Foreskin keratinocyte (primary cell): ENCODE measurements at places on chromosomes 5 and 9.

DNA sequence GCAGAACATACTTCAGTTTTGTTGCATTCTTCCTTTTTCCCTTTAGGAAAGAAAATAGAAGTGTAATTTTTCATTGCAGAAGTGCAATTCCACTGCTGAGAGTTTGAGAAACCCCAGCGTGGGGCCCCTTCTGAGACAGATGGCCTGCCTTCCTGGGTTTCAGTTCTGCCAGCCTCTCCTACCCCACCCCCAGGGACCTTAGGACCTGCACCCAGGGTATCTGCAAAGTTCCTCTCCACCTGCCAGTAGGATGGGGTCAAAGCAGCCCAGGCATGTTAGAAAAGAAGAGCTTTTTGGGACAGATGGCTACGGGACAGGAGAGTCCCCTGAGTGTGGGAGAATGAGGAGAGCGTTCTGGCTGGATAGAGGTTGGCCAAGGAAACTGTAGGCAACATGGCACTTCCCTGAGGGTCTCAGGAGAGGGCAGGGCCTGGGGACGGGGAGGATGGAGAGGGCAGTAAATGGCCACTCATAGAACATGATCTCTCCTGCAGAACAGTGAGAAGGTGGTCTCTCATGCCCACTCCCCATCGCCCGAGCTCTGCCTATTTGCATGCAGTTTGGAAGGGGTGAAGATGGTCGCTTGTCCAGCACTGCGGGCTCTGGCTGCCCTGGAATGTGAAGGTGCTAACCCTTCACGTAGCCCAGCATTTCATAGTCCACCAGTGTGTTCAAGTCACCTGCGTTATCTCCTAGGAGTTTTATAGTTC, at the start of gene TIFAB:
Gene TIFAB, minus strand, starts transcription at position 31 of the 710 bp plus-strand sequence. CDS start 2,412 bp downstream, outside the sequence.
- DNase-seq: no peak

- no peak for DNase-seq
Measured at GRCh38 chr5:66898241-66898995, 298.2 kb downstream of the CD180 start.

DNA sequence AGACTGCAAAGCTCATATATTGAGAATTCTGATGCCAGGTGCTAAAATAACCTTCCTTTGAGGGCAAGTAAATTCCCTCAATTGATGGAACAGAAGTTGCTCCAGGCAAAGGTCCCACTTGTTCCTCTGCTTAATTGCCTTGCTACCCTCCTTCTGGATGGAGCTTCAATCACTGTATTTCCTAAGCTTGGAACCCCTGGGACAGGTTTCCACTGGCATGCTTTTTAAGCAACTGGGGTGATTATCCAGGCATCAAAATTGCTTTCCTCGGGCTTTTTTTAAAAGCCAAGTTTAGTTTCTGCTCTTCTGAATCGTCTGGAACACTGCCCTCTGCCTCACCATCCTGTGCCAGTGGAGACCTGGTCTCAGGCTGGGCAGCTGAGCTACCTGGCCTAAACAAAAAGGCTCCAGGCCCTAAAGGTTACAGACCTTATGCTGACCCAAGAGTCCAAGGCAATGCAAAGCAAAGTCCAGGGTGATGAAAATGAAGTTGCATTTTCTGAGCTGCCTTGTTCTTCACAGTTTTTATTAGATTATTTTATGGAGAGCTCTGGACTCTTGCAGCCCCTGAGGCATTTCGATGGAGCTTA, 167.9 kb upstream of the CD180 start:
- no peak for DNase-seq

GRCh38 chr5:112822456-112822855, 38.6 kb upstream of the SRP19 start:
- DNase-seq: no peak

GRCh38 chr5:144857454-144857853, 686.8 kb downstream of the KCTD16 start:
- no peak for DNase-seq

DNA sequence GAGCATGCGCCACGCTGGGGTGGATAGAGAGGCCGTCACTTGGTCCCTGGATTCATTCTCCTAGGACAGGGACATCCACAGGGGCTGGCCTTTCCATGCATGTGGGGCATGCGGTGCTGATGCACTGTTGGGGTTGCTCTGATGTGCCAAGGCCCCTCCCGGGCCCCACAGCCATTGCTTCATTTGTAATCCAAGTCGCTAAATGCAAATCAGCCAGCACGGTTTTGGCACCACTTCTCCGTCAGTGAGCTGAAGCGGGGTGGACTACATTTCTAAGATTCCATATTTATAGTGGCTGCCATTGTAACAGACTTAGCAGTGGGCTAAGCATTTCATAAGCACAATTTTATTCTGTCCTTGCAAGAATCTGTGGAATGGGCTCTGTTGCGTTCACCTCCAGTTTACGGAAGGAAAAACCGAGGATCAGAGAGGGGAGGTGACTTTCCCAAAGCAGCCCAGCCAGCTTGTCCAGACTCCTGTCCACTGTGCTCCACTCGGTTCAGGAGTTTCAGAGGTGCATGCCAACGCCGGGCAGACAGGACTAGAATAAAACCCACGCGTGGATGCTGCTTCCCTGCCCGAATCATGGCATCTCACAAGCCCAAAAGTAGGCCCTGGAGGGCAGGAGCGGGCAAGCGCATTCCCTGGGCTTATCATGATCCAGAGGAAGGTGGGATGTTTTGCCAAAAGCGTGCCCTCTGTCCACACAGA, 102.6 kb upstream of the COL5A1 start:
- no peak for DNase-seq

DNA sequence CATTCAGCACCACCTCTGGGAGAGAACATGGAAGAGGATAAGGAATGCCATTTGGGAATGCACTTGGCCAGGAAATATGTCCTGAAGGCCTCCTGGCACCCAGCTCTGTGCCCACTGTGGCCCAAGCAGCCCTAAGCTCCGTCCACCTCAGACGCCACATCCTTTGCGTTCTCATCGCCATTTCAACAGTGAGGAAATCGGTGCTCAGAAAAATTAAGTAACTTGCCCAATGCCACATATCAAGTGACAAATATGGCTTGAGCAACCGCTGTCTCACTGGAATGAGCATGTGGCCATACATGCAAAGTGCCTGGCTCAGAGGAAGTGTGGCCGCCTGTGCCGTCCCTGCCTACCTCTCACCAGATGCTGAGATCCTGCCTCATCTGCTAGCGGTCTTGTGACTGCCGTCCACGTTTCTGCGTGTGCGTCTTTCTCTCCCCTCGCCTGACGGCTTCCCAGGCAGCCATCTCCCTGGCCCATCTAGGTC, 984 bp upstream of the DOK3 start:
- DNase-seq: no peak

DNA sequence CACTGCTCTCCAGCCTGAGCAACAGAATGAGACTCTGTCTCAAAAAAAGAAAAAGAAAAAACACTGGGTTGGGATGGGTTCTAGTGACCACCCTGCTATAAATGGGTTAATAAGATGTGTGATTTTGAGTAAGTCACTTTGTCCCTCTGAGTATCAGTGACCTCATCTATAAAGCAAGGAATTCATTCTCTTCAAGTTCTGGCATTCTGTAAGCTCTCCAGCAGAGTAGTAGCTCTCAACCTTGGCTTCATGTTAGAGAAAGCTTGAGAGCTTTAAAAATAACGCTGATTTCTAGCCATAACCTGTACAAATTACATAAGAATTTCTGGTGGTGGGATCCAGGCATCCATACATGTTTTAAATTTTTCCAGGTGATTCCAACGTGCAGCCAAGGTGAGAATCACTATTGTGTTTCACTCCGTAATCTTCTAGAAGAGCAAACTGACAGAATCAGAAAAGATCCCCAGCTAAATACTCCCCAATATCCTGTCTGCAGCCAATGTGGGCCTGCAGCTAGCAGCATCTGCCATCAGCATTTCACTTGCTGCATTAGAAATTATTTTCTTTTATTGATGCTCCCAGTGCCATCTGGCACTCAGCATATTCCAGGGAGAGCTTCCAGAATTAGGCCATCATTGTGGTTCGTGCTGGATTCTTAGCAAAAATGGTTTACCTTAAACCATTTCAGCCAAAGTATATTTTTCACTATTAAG, 109.4 kb downstream of the FEM1C start:
- DNase-seq: no peak

GRCh38 chr5:122375801-122376200, 63.8 kb downstream of the SNCAIP start:
- no peak for DNase-seq

GRCh38 chr9:35908504-35909125, 675 bp upstream of the SPAAR start:
- no peak for DNase-seq

DNA sequence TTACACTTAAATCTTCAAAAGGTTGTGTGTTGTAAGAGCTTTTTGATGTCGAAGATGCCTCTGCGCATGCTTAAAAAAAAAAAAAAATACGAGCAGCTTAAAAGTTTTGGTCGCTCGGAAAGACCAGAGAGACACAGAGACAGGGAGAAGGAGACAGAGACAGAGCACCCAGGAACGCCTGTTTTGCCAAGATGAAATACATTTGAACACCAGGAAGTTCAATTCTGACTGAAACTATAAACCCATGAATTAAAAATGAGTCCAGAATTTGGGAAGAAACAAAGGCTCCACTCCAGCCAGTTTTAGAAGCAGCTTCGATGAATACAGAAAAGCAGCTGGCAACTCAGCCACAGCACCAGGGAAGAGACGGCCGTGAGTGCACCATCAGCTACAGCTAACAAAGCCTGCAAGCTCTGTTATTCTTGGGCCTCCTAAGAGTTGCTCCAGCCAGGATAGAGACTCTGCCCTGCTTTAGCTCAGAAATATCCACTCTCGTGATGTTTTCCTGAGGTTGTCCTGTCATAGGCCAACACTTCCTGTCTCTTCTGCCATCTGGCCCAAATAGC, 2.5 kb upstream of the ZNF474 start:
- no peak for DNase-seq

DNA sequence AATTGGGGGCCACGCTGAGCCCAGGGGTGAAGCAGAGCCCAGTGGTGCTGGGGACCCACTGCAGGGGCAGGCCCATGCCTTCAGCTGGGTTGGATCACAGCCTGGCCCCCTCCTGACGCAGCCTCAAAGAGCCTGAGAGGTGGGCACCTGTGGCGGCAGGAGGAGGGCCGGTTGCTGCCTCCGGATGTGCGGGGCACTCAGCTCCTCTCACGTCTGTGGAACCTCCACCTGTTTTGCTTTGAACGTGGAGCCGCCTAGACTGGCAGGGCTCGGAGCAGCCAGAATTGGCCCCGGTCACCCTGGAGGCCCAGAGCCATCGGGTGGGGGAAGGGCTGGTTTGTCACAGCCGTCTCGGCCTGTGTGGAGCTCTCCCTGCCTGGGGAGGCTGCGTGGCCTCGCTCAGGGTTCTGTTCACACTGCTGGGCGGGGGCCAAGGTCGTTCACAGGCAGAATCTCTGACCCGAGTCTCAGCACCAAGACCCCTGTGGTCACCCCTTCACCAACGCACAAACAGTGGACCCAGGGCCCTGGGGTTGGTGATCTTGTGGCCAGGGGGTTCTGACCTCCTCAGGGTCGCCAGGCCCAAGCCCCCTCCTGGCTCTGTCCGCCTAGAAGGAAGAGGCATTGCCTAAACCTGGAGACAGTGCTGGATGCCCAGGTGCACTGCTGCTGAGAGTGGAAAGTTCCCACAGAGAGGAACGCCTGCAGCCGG, 9.2 kb upstream of the SLC9A3 start:
- DNase-seq: no peak

DNA sequence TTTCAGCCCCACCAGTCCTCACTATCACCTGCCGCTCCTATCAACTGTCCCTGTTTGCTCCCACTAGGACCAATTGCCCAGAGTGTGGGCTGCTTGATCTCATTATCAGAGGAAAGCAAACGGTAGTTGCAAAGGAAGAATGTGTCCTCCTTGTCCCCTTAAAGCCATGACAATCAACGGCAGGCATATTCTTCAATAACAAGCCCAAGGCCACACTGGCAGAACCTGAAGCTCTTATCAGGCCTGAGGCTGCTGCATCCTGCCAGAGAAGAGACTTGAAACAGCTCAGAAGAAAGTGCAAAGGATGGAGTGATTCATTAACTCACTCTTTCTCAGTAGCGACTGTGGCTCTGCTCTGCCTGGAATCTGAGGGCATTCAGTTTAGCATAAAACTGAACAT, 39.2 kb upstream of the MAN2A1 start:
- no peak for DNase-seq

DNA sequence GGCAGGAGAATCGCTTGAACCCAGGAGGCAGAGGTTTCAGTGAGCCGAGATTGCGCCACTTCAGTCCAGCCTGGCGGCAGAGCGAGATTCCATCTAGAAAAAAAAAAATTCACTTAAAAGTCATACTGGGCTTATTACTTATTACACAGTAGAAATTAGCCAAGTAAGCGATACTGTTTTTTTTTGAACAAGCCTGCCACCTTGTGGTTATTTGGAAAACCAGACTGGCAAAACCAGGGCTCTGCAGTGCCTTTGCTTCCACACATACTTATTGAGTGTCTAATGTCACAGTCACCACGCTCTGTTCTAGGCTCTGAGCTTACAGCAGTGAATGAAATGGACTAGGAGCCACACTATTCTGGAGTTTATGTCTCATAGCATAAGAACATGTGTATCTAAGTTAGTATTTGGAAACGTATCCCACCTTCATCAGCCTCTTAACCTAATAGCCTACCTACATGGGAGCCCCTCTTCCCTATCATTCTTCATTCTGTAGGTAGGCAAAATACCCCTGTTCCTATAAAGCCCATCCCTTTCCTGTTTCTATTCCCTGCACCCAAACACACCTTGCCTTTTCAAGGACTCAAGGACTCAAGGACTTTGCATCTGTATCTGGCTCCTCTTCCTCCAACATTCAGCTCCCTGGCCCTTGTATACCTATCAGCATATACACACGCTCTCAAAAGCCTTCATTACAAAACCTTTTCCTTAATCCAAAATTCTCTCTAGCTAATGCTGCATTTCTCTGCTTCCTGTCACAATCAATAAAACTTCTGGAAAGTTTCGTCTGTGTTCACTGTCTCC, 13.9 kb upstream of the BASP1 start:
- DNase-seq: peak; percentile 71

DNA sequence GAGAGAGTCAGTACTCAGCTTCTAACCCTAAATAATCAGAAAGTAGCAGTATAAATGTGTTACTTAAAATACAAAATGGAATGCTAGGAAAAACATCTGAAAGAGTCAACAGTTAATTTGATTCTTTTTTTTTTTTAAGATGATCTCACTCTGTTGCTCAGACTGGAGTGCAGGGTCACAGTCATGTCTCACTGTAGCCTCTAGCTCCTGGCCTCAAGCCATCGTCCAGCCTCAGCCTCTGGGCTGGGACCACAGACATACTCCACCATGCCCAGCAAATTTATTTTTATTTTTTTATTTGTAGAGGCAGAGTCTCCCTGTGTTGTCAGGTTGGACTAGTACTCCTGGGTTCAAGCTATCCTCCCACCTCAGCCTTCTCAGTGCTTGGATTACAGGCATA, 424.9 kb downstream of the IRX2 start:
- DNase-seq: no peak

GRCh38 chr5:66932457-66932856, 264.1 kb downstream of the CD180 start:
- no peak for DNase-seq

- peak; percentile 40 for DNase-seq
Measured at GRCh38 chr5:112174959-112175594, 244.0 kb downstream of the EPB41L4A start.
